ENCODE measurements at places on chromosomes 3 and 15.

DNA sequence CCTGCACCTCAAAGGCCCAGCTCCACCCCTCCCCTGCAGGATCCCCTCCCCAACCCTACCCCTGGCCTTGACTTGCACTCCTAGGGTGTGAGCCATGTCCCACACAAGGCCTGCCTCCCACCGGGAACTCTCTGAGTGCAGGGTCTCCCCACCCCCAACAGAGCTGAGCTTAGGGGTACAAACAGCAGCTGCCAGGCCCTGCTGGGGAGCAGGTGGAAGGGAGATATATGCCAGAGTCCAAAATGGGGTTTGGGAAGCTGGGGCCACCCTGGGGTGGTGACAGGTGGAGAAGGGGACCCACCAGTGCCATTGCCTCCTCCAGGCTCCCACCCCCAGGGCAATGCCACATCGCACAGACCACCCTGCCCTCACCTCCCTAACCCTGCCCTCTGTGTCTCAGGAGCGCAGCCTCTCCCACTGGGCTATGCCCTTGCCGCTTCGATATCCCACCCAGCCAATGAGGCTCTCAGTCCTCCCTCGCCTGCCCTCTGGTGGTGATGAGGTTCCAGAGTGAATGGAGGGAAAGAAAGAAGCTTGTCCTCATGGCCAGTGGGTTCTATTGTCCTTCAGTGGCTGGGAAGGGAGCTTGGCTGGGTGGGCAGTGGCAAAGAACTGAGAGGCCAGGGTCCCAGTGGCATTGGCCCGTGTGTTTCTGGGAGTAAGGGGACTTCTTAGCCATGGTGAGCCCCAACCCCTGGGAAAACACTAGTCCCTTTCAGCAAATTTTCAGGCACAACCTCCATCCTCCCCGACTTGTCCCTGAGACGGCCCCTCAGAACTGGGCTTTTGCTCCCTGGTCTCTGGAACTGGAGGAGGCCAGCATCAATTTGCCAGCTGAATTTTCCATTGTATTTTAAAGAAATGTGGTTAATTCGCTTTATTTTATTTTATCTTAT is 46.8 kb downstream of the CYP11A1 start:
- peak; percentile 73 for DNase-seq

DNA sequence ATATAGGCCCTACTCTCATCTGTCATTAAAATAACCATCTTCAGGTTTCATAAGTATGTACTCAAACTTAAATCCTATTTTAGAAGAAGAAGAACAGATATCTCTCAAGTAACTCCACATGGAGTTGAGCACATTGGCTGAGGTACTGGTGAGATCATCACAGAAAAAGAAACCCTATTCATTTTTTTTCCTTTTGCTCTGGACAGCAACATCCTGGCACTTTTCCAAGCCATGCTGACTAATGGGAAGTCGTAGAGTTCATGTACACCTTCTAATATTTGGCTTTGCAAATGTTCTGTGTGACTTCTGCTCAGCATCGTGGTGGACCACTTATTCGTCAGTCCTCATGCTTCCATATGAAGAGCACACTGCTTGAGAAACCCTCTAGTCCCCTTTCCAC is 336.0 kb upstream of the KCNH8 start:
- DNase-seq = no peak

- DNase-seq = peak; percentile 70
Observed at GRCh38 chr3:124886168-124887056, 753 bp downstream of the ITGB5 start.

- DNase-seq = no peak
Observed at GRCh38 chr3:169227911-169228310, 435.6 kb downstream of the MECOM start.

- no peak for DNase-seq
Observed at GRCh38 chr3:181860235-181860634, 148.5 kb downstream of the SOX2 start.

- DNase-seq = no peak
Observed at GRCh38 chr15:26065723-26066122, 202.6 kb upstream of the ATP10A start.

- no peak for DNase-seq
Observed at GRCh38 chr3:181711325-181712135, at the start of gene SOX2. SOX2 (plus strand) TSS chr3:181711925; CDS start chr3:181712361, 436 bp downstream.

- no peak for DNase-seq
Observed at GRCh38 chr3:120650311-120650710, 31.7 kb downstream of the HGD start.

DNA sequence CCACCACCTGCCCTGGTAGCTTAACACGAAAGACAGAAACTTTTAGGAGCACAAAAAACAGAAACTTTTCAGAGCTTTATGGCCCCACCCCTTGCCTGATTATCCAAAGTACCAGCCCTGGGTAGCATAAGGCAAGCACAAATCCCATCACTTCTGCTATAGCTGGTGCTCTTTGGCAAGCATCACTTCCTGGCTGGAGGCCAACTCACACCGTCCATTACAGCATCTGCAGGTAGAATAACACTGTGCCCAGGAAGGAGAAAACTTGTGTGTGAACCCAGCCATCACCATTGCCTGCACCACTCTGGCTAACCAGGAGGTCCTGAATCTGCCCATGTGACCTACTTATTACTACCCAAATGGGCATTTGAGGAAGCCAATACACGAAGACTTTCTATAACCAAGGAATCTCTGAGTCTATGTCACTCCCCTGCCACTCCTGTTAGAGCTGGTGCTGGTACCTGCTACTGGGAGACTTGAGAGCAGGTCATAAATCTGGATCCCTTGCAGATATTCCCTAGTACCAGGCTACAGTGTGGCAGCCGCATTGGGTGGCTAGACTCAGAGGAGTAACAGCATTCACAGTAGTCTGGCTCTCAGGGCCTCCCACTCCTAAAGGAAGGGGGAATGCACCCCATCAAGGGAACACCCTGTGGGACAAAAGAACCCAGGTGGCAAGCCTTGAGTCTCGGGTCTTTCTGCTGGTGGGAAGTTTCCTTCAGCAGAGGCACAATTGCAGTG is 73.3 kb upstream of the AKAP13 start:
- DNase-seq = no peak

DNA sequence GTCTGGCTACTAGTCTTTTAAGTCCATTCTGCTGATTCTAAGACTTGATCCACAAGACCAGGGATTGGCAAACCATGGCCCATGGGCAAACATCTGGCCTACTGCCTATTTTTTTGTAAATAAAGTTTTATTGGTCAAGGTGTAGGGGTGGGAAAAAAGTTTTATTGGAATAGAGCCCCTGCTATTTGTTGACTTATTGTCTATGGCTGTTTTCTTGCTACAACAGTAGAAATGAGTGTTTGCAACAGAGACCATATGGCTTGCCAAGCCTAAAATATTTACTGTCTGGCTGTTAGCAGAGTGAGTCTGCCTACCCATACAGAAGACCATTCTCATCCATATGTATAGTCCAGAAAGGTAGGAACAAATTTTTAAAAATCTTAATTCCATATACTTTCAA is 106.4 kb downstream of the PTPRG start:
- DNase-seq = no peak

DNA sequence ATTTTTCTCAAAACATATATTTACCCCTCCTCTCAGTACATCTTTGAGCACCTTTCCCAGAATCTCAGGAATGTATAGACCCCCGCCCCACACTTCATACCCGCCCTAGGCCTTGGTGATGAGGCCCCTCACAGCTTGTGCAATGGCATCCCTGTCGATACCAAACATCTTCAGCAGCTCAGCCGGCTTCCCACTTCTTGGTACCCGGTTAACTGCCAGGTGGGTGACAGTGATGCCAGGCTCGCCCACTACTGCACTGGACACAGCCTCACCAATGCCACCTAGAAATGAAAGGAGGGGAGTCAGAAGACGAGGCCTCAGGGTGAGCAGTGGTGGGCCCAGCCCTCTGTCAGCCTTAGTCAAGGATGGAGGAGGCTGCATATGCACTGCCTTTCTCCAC is 30.2 kb downstream of the TKT start:
- DNase-seq = no peak

- DNase-seq = no peak
Observed at GRCh38 chr15:50911001-50911400, 2.5 kb downstream of the AP4E1 start.

DNA sequence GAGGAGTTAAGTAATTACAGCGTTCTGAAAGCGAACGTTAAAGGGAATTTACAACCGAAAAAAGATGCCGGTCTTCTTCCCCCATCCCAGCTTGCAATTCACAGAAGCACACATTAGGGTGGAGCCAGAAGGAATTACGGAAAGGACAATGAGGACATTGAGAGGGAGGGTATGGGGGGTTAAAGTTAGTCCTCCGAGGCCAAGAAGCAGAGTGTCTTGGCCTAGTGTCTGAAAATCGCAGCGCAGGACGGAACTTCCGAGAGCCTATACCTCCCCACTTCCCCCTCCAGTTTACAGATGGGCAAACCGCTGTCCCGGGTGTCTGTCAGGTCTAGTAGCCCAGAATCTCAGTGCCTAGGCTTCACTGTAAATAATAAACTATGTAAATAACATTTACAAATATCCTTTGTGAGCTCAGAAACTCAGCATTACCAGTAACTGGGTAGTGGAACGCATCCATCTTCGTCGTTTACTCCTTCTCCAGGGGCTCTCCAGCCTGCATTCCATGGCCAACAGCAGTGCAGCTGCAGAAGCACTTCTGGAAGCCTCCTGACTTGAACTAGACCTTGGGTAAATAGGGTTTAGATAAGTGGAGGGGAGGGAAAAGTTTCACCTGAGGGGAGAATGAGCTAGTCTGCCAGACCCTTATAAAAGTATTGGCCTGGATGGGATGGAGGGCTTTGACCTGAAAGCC is 922 bp downstream of the ADPRH start:
- DNase-seq = no peak

GRCh38 chr3:52339612-52340011 is 23.5 kb downstream of the DNAH1 start:
- DNase-seq = no peak

DNA sequence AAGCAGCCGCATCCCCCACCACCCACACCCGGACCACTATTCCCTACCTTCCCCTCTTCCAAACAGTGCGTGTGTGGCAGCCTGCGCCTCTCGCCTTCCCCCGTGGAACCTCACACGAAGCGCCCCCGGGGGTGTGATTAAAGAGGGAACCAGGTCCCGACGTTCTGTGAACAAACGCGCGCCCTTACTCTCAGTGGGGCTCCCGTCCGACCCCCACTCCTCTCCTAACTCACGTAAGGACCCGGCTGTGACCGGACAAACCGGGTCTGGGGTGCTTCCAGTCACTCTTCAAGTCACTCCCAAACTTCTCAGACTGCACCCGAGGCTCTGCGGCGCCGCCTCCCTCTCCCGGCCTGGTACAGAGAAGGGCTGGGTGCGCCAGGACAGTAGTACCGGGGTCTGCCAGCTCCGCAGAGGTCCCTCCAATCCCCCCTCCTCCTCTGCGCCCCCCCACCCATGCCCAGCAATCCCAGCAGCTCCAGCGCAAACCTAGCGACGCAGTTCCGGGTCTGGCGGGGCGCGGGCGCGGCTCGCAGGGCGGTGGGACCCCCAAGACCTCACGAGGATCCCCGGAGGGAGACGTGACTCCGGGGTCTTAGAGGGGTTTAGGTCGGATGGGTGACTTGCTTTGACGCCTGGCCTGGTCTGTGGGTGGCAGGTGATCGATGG is 574 bp downstream of the DUOXA1 start:
- no peak for DNase-seq

DNA sequence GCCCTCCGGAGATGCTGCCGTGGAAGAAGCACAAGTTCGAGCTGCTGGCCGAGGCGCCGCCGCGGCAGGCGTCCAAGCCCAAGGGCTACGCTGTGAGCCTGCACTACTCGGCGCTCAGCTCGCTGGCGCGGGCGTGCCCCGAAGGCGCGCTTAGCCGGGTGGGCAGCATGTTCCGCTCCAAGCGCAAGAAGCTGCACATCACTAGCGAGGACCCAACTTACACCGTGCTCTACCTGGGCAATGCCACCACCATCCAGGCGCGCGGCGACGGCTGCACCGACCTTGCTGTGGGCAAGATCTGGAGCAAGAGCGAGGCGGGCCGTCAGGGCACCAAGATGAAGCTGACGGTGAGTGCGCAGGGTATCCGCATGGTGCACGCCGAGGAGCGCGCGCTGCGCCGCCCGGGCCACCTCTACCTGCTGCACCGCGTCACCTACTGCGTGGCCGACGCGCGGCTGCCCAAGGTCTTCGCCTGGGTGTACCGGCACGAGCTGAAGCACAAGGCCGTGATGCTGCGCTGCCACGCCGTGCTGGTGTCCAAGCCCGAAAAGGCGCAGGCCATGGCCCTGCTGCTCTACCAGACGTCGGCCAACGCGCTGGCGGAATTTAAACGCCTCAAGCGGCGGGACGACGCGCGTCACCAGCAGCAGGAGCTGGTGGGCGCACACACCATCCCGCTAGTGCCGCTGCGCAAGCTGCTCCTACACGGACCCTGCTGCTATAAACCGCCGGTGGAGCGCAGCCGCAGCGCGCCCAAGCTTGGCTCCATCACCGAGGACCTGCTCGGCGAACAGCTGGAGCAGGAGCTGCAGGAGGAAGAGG is 1.3 kb downstream of the FAM43A start:
- peak; percentile 70 for DNase-seq

GRCh38 chr15:59306520-59307164 is 66.0 kb downstream of the MYO1E start:
- no peak for DNase-seq

- DNase-seq = no peak
Observed at GRCh38 chr15:63232405-63232804, 43.0 kb downstream of the RAB8B start.

DNA sequence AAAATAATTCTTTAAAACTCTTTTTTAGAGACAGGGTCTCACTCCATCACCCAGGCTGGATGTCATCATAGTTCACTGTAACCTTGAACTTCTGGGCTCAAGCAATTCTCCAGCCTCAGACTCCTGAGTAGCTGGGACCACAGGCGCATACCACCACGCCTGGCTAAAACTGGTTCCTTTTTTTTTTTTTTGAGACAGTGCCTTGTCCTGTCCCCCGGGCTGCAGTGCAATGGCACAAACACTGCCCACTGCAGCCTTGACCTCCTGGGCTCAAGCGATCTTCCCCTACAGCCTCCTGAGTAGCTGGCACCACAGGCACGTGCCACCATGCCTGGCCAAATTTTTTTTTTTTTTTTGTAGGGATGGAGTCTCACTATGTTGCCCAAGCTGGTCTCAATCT is 23.7 kb upstream of the FURIN start:
- DNase-seq = no peak

DNA sequence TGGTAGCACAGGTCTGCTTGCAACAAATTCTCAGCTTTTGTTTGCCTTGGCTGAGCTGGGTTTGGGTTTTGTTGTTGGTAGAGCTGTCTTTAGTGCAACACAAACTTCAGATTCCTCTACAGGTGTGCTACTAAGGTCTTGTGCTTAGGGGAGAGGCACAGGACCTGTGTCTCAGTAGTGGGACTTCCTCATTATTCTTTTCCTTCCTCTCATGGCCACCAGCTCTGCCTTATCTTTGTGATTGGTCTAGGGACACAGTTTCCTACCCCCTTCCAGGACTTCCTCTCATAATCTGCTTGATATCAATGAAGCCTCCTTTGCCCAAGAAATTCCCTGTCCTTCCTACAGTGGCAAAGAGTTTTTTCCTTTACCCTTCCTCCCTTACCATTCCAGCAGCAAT is 24.9 kb upstream of the DNAAF4 start:
- no peak for DNase-seq

- DNase-seq = no peak
Observed at GRCh38 chr3:149494759-149495580, 20.5 kb downstream of the TM4SF4 start.

GRCh38 chr3:125589547-125590122 is 5.7 kb downstream of the OSBPL11 start:
- DNase-seq = no peak

GRCh38 chr3:55579496-55579895 is 92.4 kb upstream of the WNT5A start:
- DNase-seq = no peak
